Stimulated activated CD4-positive, alpha-beta T cell treated with anti-CD3 and anti-CD28 coated beads, Interleukin-15, amount 100 ng/mL, for 48 hours (primary cell): ENCODE measurements at places on chromosomes 11 and 22.

DNA sequence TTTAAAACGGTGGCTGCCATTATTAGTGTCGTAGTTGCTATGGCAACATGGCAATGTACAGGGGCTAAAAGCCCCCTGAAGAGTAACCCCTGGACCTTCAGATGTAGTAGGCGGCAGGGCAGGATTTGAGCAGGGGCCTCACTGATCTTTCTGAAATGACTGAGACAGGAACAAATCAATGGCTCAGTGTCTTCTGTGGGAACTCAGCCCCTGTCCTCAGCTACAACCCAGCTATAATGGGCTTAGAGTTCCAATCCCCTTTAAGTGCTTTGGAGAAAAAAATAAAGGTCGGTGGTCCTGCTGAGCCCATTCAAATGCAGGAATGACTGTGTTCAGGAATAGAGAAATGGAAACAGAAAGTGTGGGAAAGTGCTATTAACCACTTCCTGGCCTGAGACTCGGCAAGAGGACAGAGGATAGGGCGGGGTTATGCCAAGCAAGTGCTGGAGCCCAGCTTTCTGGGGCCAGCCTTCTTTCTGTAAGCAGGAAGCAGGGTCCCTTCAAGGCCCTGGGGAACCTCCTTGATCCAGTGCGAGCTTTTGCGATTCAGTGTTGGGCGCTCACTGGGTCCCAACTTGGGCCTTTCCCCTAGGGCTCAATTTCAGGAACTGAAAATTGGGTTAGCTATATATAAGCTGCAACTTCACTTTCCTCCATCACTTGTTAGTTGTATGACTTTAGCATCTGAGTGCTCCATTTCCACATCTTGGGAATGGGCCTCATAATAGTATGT lies 6.1 kb upstream of the CD82 start:
- no peak for DNase-seq

DNA sequence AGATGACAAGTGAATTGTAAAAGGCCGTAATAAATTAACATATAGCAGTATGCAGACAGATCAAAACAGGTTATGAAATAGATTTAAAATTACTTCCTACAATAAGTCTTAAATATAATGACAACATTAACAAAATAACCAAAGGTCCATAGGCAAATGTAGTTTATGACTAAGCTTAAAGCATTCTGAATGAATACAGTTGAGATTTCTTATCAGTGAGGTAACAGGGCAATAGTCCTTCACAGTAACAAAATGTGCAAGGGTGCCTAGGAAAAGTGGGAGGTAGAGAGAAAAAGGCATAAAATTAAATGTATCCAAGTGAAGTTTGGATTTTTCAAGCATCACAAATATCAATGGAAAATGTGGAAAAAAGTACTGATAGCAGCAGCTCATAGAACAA lies 20.9 kb upstream of the P4HA3 start:
- DNase-seq, result no peak

GRCh38 chr11:124717786-124718651 lies 21.7 kb upstream of the NRGN start:
- DNase-seq, result no peak

DNA sequence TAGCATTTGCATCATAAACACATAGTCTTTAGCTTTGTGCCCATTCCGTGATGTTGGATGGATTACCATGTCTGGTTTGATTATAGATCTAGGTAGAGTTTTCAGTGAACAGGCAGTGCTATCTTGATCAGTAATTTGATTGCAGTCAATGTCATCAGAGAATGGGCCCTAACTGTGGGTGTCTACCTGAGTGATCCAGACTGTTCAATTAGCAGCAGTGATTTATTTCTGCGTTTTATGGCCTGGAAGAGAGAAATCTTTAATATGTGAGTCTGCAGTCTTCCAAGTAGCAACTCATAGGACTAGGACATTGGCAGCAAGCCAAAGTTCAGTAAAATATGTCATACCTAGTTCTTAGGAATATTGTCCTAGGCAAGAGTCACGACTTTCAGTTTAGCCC lies 80.3 kb downstream of the CASP12 start:
- DNase-seq, result no peak

DNA sequence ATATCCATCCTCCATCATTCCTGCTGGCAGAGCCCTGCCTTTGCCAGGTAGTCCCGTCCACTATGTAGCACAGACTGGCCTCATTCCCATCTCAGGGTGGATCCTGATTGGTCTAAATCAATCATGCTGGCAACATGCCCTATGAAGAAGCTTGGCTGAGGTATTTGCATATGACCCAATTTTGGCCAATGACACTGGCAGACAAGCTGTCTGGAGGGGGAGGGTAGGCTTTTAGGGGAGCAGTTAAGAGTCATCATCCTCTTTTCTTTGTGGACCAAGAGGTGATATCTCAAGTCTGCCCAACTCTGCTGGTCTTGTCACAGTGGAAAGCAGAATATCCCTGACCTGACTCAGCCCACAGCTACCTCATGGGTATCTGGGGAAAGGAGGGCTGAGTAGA lies 5.1 kb downstream of the CCDC89 start:
- DNase-seq, result no peak

DNA sequence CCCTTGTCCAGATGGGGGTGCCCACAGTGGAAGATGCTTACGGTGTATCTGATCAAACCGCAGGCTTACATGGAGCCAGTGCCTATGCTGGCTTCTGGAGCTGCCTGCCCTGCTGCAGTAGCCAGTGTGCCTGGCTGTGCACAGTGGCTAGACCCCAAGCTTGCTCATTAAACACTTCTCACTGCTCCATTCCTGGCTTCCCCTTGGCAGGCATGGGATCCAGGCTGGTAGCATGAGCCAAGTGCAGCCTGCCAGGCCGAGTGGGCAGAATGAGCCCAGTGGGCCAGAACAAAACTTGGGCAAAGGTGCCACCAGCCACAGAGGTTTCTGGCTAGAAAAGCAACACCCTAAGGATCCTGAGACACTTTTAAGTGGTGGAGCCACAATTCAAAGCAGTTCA lies 55.4 kb upstream of the B3GNT6 start:
- no peak for DNase-seq

DNA sequence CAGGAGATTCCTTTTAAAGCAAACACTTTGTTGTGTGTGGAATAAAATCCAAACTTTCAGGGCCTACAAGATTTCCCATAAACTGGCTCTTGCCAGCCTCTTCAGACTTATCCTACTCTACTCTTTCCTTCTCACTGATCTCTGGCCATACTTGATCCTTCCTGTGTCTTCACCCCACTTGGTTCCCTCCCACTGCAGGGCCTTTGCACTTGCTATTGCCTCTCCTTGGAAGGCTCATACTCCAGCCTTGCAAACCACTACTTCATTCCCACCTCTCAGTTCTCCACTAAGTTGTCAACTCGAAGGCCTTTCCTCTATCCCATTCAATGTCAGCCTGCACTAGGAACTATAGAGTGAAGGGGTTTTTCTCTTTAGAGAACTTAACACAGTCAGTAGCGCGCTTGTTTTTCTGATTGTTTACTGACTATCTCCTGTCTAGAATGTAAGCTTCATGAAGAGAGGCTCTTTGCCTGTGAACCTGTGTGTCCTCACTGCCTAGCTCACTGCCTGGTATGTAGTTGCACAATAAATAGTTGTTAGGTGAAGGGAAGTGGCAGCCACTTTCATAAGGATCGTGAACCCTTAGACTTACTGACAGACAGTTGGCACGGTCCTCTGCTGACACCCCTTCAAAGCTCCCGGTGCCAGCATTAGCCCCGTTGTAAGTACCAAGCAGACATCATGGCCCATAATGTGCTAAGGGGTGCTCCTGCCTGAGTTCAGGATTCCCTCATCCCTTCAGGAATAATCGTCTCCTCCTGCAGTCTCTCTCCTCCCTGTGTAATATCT lies 833 bp upstream of the ME3 start:
- DNase-seq, result no peak

- DNase-seq, result no peak
These were observed 89.5 kb downstream of the TRMU start for GRCh38 chr22:46425016-46425415.

GRCh38 chr22:27097933-27098332 lies 440.5 kb downstream of the MIAT start:
- DNase-seq, result no peak

- no peak for DNase-seq
These were observed 15.1 kb downstream of the DTX4 start for GRCh38 chr11:59187035-59187434.

DNA sequence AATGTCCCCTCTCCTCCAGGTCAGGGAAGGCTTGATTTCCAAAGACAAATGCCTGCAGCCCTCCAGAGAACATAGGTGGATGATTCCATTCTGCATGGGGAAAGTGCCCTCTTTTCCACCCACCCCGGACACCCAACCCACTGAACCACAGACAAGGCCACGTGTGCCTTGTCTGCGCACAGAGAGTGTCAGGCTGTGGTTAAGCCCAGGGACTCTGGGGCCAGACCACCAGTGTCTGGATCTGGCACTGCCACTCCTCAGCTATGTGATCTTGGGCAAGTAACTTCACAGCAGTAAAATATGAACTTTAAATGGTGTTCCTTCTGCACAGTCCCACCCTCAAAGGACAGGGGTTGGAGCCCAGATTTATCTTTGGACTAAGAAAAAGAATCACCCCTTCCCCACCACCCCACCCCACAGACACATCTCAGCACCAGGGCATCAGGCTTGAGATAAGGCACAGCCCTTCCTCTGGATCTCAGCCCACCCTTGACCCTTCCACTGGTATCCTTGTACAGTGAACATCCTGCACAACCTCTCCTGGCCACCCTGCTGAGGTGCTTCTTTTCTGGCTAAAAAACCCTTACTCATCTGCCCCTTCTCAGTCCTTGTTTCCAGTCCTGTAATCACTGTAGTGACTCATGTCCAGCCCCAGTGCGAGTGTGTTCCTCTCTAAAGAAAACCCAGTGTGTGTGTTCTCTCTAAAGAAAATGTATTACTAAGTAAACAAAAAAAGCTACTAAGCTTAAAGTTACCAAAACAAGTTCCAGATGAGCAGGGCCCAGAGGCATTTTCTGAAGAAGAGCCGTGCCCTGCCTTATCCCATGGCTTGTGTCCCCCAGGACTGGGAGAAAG lies 1.9 kb upstream of the PTGDR2 start:
- DNase-seq, result no peak

GRCh38 chr22:29642694-29643093 lies 39.3 kb downstream of the NF2 start:
- no peak for DNase-seq

GRCh38 chr11:68226421-68226820 lies 13.3 kb upstream of the KMT5B start:
- no peak for DNase-seq

GRCh38 chr22:17366329-17366728 lies 2.9 kb upstream of the CECR2 start:
- DNase-seq, result no peak

DNA sequence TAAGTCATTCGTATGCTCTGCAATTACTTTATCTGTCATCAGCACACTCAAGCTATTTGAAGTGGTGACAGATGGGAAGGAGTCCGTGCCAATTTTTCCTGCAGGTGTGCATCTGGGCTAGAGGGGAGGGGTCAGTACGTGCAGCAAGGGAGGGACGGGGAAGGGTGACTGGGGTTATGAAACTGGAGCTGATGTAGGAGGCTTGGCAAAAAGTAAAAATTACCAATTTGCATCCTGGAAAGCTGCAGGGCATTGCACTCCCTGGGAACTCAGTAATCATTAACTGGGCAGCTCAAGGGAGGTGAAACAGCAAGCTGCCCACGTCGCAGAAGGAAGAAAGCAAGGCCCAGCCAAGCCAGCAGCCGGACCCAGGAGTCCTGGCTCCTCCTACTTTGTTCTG lies 87.1 kb upstream of the TMEM45B start:
- no peak for DNase-seq

DNA sequence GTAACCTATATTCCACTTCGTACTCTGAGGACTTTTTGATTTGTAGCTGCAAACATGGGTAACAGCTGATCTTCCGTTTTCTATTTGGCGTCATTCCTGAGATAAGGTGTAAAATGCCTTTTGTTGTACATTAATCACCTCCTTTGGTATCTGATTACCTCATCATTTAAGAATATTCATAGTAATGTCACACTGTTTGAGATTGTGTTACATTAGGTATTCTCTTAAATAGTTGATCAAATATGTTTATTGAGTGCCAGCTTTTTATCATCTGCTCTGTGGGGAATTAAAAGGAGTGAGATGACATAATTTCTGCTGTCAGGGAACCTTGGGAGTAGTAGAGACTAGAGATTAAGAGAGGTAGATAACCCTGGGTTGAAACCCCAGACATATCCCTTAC lies 5.9 kb downstream of the NCAM1 start:
- DNase-seq, result no peak
